ENCODE measurements at places on chromosomes 11 and 22. TPM values are rescaled to one million over a fixed set of nuclear protein-coding genes. Genes with fewer than 3 reads are reported as not detected.

Gene NPTXR
- total RNA-seq, result 0.48 TPM

Gene GCAT
- total RNA-seq, result 26.4 TPM

Gene TSSC4
- total RNA-seq, result 77.6 TPM

Gene MS4A3
- not detected for total RNA-seq

Gene PNPLA5
- total RNA-seq, result not detected

Gene CABP4
- not detected for total RNA-seq

Gene RAB38
- total RNA-seq, result 118 TPM

Gene TSGA10IP
- total RNA-seq, result not detected

Gene TCN1
- 3.9 TPM for total RNA-seq

Gene KRTAP5-2
- not detected for total RNA-seq

Gene SAA4
- 1.9 TPM for total RNA-seq

Gene GUCY1A2
- under 0.01 TPM for total RNA-seq

Gene MMP10
- total RNA-seq, result 7.7 TPM

Gene OAF
- 35.2 TPM for total RNA-seq

Gene XKR3
- total RNA-seq, result not detected

Gene PNPLA3
- 3.0 TPM for total RNA-seq

Gene OR8G1
- total RNA-seq, result not detected

Gene PRR33
- not detected for total RNA-seq

Gene ARRB1
- 0.64 TPM for total RNA-seq

Gene PIWIL4
- total RNA-seq, result 1.2 TPM

Gene OR2AT4
- not detected for total RNA-seq

Gene ANGPTL5
- not detected for total RNA-seq

Gene USP28
- 43.1 TPM for total RNA-seq

Gene PATE4
- total RNA-seq, result not detected

Gene OR8B3
- not detected for total RNA-seq

Gene IL18
- 30.8 TPM for total RNA-seq

Gene ARHGAP8
- total RNA-seq, result 28.2 TPM

Gene SLC22A8
- total RNA-seq, result not detected

Gene WNT11
- not detected for total RNA-seq

Gene MMP12
- not detected for total RNA-seq

Gene FAM181B
- total RNA-seq, result 3.2 TPM

Gene KCNJ11
- 0.24 TPM for total RNA-seq

Gene SULT4A1
- not detected for total RNA-seq

Gene PDXP
- total RNA-seq, result 10.0 TPM

Gene SERPING1
- total RNA-seq, result 2.9 TPM

Gene CDHR5
- total RNA-seq, result not detected

Gene NCF4
- not detected for total RNA-seq

Gene GRAP2
- not detected for total RNA-seq
